ENCODE measurements at places on chromosomes 3 and 15.

GRCh38 chr3:40661284-40661683 is 136.5 kb downstream of the ZNF621 start:
- DNase-seq, result no peak

GRCh38 chr15:79170256-79170664 is 79.7 kb upstream of the RASGRF1 start:
- no peak for DNase-seq

DNA sequence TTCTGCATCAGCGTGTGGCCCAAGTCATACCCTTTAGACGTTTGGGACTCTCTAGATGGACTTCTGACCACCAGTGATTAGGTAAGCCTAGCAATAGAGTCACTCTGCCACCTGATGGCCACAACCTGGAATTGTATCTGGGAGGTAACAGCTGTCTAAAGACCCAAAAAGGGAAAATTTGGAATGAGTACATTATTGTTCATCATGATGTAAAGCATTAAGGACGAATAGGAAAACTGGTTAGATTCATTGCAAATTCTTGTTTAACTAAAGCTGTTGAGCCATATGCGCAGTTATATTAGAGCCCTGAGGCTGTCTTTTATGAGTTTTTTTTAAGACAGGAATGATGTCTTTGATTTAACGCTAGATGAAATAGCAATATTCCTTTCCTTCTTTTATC is 63.6 kb downstream of the FAM81A start:
- peak; percentile 32 for DNase-seq

GRCh38 chr3:188468196-188468595 is 314.2 kb downstream of the LPP start:
- DNase-seq, result peak; percentile 11

- DNase-seq, result no peak
Observed at GRCh38 chr3:116190095-116190494, 255.2 kb downstream of the LSAMP start.

DNA sequence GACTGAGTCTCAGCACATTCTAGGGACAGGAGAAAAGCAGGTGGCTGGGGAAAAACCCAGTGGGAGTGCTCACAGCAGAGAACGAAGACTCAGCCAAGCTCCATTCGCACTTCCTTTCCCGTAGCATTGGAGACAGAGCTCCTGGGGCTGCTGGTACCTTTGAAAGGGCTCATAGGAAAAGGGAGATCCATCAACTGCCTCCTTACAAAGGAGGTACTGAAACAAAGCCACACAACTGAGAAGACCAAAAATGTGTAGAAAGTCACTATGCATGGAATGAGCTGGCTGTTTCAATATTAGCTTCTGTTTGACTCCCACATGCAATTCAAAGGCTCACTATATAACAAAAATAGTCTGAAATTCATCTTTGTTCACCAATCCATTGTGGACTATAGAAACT is 16.9 kb downstream of the STIMATE start:
- DNase-seq, result no peak

DNA sequence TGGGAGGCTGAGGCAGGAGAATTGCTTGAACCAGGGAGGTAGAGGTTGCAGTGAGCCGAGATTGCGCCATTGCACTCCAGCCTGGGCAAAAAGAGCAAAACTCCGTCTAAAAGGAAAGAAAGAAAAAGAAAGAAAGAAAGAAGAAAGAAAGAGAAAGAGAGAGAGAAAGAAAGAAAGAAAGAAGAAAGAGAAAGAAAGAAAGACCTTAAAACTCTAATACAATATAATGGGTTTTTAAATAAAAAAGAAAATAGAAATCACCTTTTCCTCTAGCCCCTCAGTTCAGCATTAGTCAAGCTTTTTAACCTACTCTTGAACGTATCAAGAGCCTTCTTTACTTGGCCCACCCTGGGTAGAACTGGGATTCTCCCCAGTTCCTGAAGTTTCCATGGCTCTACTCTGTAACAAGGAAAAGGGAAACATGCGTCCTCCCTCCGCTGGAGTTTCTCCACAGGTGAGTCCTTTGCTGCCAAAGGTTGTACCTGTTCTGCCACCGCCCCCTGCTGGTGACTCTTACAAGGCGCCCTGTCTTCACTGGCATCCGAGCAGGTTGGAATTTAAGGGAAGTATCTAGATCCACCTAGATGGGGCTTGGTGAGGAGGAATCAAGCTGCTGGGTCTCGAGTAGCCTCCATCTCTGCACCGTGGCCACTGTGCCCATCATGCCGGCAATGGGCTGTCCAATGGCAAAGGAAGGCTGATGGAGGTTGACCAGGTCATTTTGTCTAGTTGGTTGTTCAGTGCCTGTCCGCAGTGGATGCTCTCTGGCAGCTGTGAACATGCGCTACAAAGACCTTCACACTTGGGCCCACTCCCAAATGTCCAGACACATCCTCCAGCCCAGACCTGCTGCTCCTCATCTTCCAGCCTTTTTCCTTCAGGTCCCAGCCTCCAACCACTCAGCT is 20.6 kb upstream of the EPHB3 start:
- peak; percentile 82 for DNase-seq

GRCh38 chr15:75230016-75230343 is 28.2 kb upstream of the GOLGA6C start:
- DNase-seq, result no peak
